ENCODE measurements at places on chromosomes 7 and 10.

GRCh38 chr7:137579913-137580640 lies 236.5 kb upstream of the PTN start:
- no peak for DNase-seq

- no peak for DNase-seq
Measured at GRCh38 chr7:69873512-69873911, 275.2 kb downstream of the AUTS2 start.

DNA sequence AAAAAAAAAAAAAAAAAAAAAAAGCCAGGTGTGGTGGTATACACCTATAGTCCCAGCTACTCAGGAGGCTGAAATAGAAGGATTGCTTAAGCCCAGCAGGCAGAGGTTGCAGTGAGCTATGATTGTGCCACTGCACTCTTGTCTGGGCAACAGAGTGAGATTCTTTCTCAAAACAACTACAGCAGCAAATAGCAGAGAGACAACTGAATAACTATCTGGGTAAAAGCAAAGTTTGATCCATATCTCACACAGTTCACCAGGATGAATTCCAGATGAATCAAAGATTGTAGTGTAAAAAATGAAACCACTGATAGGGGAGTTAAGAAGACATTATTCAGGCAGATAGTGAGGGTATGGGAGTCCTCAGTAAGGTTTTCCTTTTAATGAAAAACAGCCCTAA lies 11.4 kb upstream of the NUB1 start:
- no peak for DNase-seq

- DNase-seq: no peak
Measured at GRCh38 chr7:154598864-154599263, 404.1 kb downstream of the PAXIP1 start.

- no peak for DNase-seq
Measured at GRCh38 chr7:2572101-2572842, 13.5 kb downstream of the IQCE start.

DNA sequence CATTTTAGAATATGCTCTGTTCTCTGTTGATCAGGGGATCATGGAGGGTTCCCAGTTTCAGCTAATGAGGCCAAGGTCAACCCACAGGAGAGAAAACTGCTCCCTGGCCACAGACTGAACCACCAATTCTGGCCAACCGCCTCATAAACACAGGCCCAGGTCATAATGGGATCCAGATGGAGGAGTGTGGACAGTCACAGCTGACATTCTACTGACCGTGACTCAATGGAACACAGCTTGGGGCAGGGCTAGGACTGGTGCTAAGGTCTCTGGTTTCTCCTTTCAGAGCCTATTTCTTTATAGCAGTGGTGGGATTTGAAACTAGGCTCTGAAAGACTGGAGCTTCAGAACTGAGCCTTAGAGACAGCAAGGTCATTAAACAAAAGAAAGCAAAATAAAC lies 68.3 kb downstream of the HIPK2 start:
- no peak for DNase-seq

GRCh38 chr10:95478185-95478584 lies 83.0 kb downstream of the SORBS1 start:
- DNase-seq: no peak

GRCh38 chr10:105727131-105727530 lies 1086.0 kb downstream of the SORCS3 start:
- DNase-seq: no peak

- DNase-seq: no peak
Measured at GRCh38 chr7:1310936-1311335, 78.3 kb downstream of the UNCX start.

- DNase-seq: no peak
Measured at GRCh38 chr10:99673492-99673891, 14.2 kb downstream of the ENTPD7 start.

GRCh38 chr7:16515785-16516685 lies 10.6 kb upstream of the LRRC72 start:
- no peak for DNase-seq

Measured in stimulated activated CD4-positive, alpha-beta T cell treated with anti-CD3 and anti-CD28 coated beads, Interleukin-12 subunit alpha, Interleukin-12 subunit beta, amount 100 ng/mL, for 24 hours (primary cell).